ENCODE measurements at places on chromosomes 2 and 18.

GRCh38 chr2:200509235-200509611 is 645 bp downstream of the KCTD18 start:
- DNase-seq: no peak

DNA sequence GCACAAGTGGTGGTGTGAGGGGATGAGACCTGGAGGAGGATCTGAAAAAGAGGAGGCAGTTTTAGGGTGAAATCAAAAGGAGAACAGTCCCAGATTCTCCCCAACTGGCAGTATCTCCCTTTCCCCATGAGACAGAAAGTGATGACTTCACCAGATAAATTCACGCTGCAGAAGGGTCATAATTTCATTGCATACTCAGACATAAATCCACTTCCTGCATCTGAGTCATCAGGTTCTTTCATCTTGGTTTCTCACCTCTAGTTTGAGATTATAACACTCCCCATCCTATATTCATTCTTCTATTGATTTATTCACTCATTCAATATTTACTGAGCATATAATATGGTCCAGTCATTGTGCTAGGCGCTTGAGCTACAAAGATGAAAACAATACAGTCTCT is 64.7 kb downstream of the CCDC148 start:
- peak; percentile 50 for DNase-seq

- DNase-seq: no peak
These were observed 51.6 kb downstream of the CBLN2 start for GRCh38 chr18:72492497-72492896.

DNA sequence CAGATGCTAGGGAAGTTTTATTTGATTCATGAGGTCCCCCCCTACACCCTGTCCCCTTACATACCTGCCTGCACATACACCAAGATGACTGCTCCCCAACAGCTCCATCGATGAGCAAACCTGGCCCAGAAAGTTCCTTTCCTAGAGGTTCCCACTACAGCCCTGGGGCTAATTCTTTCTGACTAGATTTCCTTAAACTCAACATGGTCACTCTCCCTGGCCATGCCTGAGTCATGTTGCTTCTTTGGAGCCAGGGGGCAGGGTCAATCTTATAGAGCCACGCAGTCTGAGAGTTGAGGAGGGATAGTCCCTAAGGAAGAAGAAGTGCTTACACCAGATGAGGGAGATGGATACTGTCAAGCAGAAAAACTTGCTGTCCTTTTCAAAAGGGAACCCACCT is 67.7 kb upstream of the GLI2 start:
- no peak for DNase-seq

DNA sequence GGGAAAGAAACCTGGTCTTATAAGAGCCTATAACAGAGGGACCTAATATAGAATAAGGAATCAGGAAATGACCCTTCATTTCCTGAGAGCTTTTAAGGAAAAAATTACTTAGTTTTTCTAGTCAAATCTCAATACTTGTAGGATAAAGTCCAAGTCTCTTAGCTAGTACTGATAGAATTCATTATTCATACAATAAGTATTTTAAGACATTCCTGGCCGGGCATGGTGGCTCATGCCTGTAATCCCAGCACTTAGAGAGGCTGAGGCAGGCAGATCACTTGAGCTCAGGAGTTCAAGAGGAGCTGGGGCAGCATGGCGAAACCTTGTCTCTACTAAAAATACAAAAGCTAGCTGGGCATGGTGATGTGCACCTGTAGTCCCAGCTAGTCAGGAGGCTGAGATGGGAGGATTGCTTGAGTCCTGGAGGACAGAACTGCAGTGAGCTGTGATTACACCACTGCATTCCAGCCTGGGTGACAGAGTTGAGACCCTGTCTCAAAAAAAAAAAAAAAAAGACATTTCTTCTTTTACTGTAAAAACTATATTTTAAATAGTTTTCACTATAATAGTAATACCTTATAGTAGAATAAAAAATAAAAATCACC is 3.2 kb downstream of the RAB3GAP1 start:
- DNase-seq: no peak

GRCh38 chr2:58954880-58955385 is 713.8 kb upstream of the FANCL start:
- no peak for DNase-seq

DNA sequence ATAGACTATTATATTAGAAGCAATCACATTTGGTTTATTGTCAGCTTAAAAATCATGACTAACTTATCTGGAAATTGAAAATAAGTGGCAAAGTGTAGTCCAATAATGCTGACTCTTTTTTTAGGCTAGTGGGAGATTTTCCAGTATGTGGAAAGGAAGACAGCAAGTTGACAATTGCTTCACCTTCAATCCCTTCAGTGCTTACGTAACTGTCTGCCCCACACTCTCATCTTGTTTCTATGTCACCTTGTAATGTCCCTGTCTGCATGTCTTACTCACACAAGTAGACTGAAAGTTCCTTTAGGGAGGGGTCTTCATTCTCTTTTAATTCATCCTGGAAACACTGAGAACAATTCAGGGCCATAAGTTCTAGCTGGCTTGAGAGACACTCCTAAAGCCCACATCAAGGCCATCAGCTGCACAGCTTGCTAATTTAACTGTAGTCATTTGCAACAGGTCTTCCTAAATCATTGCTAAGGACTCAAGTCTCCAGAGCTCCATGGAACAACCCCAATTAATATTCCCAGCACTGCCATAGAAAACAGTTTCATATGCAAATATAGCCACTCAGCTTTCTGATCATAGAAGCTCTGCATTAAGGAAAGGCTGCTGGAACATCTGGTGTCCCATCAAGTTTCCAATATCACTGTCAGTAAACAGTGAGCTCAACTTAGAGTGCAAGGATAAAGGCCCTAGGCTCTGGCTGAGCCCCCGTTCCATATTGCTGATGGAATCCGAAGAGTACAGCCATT is 230.5 kb downstream of the ETAA1 start:
- no peak for DNase-seq

- no peak for DNase-seq
These were observed 1837.5 kb upstream of the CELF4 start for GRCh38 chr18:39403121-39403520.

DNA sequence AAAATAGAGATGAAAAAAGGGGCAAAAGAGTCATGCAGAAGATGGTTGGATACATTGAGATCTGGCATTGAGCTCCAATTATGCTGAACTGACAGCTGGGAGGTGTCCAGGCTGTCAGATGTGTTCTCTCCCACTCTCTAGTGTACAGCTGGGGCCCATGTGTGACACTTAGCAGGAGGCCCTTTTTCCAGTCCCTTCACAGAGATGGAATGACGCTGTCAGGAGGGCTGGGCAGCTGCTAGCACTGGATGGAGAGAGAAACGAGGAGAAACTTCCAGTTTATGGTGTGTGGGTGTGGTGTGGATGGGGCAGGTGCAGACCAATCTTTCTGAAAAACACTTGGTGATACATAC is 437.7 kb upstream of the HS6ST1 start:
- no peak for DNase-seq

GRCh38 chr2:12479065-12479601 is 237.6 kb upstream of the TRIB2 start:
- DNase-seq: no peak

- no peak for DNase-seq
These were observed 77.4 kb upstream of the GPC1 start for GRCh38 chr2:240358080-240358479.

GRCh38 chr2:127968610-127969339 is 59.1 kb downstream of the SAP130 start:
- DNase-seq: no peak

GRCh38 chr2:196341277-196341841 is 170.0 kb upstream of the STK17B start:
- DNase-seq: no peak

GRCh38 chr2:191478799-191479679 is 198.9 kb upstream of the NABP1 start:
- no peak for DNase-seq

DNA sequence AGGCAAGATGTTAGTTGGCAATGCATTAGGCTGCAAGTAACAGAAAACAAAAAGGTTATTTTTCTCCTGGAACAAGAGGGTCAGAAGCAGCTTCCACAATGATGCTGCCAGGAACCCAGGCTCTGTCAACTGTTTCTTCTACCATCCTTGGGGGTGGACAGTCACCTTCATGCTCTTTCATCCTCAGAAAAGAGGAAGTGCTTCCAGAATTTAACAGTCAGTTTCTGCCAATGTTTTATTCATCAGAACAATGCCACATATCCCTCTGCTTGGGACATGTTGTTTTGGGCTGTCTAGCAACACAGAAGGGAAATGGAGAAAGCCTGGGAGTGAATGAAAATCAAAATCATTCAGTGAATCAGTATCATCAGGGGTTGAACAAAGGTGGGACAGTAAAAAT is 7.1 kb downstream of the TMEM182 start:
- DNase-seq: no peak

DNA sequence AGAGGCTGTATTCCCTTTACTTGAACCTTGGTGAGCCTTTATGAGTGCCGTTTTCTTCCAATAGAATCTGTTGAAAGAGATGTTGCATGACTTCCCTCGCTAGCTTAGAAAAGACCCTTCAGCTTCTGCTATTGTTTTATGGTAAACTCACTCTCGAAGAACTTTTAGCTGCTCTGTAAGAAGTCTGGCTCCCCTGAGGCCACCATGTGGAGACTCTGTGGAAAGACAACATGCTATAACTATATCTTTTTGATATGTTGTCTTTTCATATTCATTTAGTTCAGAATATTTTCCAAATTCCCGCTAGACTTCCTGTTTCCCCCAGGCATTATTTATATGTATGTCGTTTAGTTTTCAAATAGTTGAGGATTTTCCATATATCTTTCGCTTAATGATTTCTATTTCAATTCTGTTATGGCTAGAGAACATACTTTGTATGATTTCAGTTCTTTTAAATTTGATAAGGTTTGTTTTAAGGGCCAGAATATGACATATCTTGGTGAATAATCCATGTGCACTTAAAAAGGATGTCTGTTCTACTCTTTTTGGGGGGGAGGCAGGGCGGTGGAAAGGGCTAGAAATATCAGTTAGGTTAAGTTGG is 64.1 kb downstream of the PTPN4 start:
- peak; percentile 36 for DNase-seq

GRCh38 chr18:13433125-13433524 is 214.6 kb downstream of the LDLRAD4 start:
- peak; percentile 54 for DNase-seq

DNA sequence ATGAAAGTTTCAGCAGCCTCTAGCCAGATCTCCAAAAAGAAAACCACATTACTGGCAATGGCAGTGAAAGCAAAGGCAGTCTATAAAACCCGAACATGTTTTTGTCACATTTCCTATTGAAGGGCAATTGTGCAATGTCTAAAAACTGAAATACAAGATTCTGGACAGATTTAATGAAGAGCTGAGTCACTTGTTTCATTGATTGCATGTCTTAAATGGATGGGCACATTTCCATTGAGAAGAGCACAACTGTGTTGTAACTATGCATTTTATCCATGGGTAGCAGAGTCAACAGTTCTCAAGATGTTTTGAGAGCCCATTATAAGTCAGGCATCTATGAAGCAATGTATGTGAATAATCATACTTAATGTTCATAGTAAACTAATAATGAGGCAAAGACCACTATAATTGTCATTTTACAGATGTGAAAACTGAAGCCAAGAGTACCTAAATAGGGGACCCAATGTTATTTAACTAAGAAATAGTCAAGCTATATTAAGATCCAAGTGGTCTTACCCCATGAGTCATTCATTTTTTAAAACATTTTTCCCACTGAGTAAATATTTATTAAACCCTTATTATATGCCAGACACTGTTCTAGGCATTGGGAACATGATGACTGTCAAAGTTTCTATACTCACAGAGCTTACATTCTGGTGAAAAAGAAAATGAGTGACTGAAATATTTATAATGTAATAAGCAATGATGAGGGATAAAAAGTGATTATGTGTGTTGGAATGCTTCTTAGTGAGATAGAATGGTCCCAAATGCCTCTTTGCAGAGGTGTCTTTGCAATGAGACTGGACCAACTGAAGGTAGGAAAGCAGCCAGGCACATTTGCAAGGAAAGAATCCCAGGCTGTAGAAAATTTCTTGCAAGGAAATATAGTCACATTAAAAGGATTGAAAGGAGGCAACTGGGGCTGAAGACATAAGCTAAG is 818.9 kb upstream of the ACVR2A start:
- DNase-seq: no peak

DNA sequence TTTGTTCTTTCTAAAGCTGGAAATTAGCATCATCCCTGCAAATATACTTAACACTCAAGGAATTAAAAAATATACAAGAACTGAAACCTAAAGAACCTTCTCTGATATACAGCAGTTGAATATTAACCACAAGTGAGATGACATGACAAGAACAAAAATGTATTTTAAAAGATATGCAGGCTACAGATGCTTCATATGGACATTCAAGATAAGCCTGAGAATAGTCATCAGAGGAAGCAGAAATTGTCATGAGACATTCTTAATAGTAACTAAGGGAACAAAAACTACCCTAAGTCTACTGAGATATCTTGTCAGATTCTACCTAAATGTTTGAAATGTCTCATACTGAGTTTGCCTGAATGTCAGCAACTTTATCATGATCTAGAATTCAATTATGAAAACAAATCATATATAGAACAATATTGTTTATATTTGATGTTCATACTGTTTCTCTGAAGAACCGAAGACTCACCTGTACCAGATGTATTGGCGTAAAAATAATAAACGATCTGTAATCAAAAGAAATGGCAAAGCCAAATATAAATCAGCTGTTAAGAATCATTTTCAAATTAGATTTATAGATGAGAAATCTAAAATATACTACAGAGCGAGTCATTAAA is 4.7 kb downstream of the NBAS start:
- no peak for DNase-seq
